ENCODE measurements at places on chromosomes 4 and X.

DNA sequence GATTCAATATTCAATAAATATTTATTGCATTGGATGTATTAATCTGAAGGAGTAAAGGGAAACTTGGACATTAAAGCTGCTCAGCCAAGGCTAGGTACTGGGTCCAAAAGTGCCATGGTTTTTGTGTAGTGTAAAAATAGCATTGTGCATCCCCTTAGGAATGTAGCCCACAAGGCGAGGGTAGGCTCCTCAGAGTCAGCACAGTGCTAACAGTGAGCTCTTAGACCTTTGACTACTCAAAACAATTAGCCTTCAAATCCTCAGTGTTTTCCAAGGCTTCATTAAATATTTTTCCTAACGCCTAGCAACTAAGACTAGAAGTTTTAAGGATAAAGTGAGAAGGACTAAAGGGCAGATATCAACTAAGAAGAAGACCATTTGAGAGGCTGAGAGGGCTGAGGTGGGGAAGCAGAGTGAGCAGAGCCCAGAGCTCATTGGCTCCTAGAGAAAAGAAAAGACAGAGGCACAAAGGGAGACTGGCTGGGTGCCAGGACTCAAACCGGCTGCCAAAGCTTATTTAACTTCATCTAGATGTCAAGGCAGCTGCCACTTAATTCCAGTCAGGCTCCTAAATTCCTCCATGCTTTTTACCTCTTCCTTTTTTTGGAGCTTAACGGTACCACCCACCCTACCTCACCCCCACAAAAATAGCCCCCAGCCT lies 17.0 kb downstream of the PRKG2 start:
- DNase-seq = no peak

DNA sequence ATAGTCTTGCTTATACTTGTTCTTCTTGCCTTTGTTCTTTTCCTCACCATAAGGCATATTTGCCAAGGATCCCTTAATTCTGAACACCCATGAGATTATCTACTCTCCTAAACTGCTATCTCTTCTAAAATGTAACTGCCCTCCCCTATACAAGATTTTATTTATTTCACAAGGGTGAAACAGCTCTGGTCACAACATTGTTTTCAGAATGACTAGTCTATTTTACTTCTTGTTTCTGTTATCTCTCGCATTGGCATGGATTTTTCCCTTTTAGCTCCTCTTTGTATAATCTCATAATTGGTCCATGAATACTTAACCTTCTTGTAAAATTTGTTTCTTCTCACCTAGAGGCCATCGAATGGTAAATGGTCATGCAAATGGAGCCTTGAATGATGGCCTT lies 17.2 kb upstream of the COL25A1 start:
- DNase-seq = no peak

DNA sequence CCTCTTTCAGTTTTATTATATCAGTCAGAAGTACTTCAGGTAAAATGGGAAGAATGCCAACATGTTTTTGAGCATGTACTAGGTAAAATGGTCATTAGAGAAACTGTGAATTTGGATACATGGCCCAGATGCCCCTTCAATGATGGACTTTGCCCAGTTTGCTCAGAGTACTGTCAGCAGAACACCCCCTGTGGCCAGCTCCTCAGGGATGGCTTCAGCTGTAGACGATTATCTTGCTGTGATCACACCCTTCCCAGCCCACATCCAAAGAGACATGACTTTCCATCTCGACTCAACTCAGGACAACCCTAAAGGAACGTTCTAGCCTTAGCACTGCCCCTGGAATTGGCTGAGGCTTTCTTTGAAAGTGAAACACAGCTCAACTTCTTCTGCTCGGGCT lies 439.1 kb downstream of the PACRGL start:
- no peak for DNase-seq

- DNase-seq = no peak
These were observed 158.6 kb downstream of the TET2 start for GRCh38 chr4:105305019-105305836.

GRCh38 chr4:120314969-120315368 lies 248.3 kb upstream of the MAD2L1 start:
- no peak for DNase-seq

GRCh38 chr4:55458164-55458563 lies 62.4 kb downstream of the TMEM165 start:
- no peak for DNase-seq

GRCh38 chrX:121456315-121456714 lies 408.9 kb downstream of the GLUD2 start:
- DNase-seq = no peak

- no peak for DNase-seq
These were observed 111.5 kb upstream of the UGT8 start for GRCh38 chr4:114487101-114487500.

- DNase-seq = no peak
These were observed 239.1 kb downstream of the ZNF674 start for GRCh38 chrX:46306103-46306502.

- no peak for DNase-seq
These were observed 67.9 kb downstream of the SLAIN2 start for GRCh38 chr4:48409203-48409602.

DNA sequence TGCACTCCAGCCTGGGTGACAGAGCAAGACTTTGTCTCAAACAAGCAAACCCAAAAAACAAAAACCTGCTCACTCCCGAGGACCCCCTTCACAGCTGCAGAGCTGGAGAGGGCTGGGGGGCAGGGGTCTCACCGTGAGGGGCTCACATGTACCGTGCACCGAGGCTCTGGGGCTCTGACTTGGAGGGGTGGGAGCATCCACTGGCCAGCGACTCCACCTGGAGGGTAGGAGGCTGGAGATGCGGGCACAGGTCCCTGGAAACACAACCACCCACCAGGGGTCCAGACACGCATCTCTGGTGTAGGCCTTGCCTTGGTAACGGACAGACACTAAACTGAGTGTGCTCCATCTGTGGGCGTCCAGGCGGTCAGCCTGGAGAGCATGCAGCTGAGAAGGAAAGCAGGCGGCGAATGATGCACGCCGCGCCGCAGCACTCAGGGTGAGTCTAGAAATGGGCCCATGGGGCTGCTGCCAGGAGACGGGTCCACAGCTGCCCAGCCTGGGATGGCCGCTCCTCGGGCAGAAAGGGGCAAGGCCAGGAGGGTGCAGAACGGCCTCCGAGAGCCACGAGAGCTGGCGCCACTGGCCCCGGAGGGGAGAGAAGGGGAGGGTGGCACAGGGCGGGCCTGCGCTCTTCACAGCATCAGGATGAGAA lies 26.1 kb downstream of the PPP2R3B start:
- no peak for DNase-seq

GRCh38 chr4:141425124-141425523 lies 204.4 kb downstream of the ZNF330 start:
- no peak for DNase-seq

DNA sequence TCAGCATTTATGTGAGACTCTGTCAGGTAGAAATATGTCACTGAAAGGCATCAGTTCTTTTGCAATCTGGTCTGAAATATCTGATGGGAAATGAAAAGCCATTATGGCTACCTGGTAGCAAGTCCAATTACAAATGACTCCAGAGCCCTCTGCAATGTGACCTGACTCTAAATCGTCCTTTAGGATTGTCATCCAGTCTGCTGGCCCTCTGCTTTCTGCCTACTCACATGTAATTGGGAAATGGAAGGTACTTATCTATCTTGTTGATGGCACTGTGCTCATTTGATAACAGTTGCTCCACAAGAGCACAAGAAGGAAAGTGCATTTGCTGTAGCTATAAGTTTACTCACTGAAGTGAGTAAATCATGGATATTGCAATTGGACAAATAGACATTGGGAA lies 799.8 kb downstream of the RAPGEF2 start:
- DNase-seq = no peak

- no peak for DNase-seq
These were observed 5.8 kb downstream of the TIGD2 start for GRCh38 chr4:89117115-89117514.

GRCh38 chrX:3627594-3627993 lies 85.9 kb downstream of the PRKX start:
- DNase-seq = no peak

GRCh38 chrX:69127466-69127865 lies 37.8 kb downstream of the PJA1 start:
- no peak for DNase-seq

DNA sequence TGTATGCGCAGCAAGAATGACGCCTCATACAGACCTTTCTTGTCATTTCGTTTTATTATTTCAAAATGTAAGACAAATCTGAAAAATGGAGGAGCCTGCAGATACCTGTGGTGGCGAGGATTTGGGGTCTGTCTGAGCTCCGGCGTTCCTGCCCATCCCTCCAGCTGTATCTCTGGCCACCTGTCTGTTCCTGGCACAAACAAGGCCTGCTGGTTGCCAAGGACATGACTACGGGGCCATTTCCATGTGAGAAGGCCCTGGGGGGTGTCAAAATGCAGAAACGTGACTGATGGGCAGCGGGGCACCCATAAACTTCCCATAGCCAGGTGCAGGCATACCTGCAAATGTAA lies 591 bp upstream of the TSPAN7 start:
- DNase-seq = no peak

- DNase-seq = no peak
These were observed 390.1 kb downstream of the PDGFC start for GRCh38 chr4:156581282-156582063.

DNA sequence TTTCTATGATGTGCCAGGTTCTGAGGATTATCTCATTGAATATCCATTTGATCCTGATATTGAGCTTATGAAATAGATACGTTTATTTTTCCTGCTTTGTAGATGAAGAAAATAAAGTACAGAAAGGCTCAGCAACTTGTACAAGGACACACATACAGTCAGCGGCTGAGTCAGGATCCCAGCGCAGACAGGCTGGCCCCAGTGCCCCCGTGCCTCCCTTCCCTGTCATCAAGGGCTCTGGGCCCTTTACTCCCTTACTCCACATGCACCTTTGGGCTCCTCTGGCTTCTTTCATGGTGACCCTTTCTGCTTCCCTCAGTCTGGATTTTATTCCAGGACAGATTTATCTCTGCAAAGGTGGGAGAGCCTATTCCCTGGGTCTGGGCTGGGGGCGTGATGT lies 12.8 kb downstream of the RASL11B start:
- no peak for DNase-seq

GRCh38 chrX:71532078-71532752 lies 689 bp upstream of the OGT start:
- peak; percentile 71 for DNase-seq

GRCh38 chrX:111095974-111096895 lies at the start of gene PAK3:
TSS of gene PAK3 (plus strand) at chrX:111096191. CDS start at chrX:111123104, 26,913 bp downstream.
- DNase-seq = peak; percentile 20

DNA sequence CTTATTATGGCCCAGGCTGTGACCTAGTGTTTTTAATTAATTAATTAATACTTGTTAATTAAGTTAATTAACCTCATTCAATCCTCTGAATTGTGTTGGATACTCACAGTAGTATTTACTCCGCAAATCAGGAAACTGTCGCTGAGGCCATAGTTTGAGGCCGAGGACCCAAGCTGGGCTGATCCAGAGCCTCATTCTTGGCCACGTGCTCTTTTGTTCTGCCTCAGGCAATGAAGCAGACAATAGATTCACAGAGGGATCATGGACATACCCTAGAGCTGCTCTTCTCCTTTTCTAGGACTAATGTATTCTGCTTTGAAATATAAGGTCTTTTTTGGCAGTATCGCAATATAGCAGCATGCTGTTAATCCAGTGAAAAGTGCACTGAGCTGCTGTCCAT lies 24.0 kb upstream of the SNCA start:
- no peak for DNase-seq

GRCh38 chr4:3468154-3468553 lies 5.0 kb downstream of the DOK7 start:
- no peak for DNase-seq

- DNase-seq = peak; percentile 81
These were observed 502 bp downstream of the HNRNPDL start for GRCh38 chr4:82429728-82430192.

DNA sequence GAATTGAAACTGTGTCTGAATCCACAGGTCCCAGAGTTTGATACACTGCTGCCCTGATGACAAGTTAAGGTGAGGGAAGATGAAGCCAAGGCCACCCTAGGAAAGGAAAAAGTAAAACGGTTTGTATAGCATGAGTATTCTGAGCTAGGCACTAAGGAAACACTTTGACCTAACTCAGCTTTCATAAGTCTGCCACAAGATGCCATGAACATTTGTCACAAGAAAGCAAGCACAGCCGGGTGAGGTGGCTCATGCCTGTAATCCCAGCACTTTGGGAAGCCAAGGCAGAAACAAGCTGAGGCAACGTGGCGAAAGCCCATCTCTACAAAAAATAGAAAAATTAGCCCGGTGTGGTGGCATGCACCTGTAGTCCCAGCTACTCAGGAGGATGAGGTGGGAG lies 34.2 kb downstream of the ELOVL6 start:
- no peak for DNase-seq

GRCh38 chrX:38154340-38154739 lies 66.3 kb downstream of the SRPX start:
- DNase-seq = no peak

DNA sequence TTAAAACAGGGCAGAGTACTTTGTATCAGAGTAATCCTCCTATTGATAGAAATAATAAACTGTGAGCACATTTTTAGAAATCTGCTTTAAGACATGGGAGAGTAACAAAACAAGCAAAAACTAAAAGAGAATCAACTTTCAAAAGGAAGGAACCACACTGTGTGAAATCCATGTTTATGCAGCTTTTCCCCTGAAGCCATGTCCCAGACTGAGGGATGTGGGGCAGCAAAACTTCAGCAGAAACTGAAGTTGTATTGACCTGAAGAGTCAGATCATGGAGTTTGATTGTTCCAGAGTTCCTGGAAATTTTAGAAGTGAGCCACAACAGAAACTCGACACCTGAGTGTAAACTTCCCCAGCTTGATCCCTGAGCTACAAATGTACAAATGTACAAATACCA lies 53.2 kb downstream of the COMMD8 start:
- DNase-seq = no peak

GRCh38 chr4:115110191-115111181 lies 2.9 kb downstream of the NDST4 start:
- no peak for DNase-seq

GRCh38 chr4:153747406-153747955 lies 12.3 kb downstream of the RNF175 start:
- no peak for DNase-seq

- DNase-seq = peak; percentile 75
These were observed at the start of gene CDK16 for GRCh38 chrX:47218280-47218919. TSS of gene CDK16 (plus strand) at chrX:47218681. CDS start at chrX:47223558, 4,877 bp downstream.

GRCh38 chr4:5797866-5798265 lies 86.9 kb downstream of the EVC start:
- no peak for DNase-seq

GRCh38 chrX:7247346-7247745 lies 99.4 kb upstream of the PUDP start:
- DNase-seq = no peak

- no peak for DNase-seq
These were observed 183.0 kb upstream of the NOCT start for GRCh38 chr4:138832563-138832962.

- DNase-seq = no peak
These were observed 40.3 kb downstream of the DMD start for GRCh38 chrX:33171041-33171440.

DNA sequence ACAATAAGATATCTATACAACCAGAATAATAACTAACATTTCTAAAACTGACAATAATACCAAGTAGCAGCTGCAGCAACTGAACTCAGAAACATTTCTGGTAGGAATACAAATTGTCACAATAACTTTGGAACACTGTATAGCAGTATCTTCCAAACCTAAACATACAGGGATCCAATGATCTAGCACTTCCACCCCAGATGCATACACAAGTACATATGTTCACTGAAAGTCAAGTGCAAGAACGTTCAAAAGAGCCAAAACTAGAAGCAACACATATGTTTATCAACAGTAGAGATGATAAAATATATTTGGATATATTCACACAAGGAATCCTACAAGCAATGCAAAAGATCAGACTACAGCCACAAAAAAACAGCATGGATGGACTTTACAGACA lies 46.2 kb downstream of the MAPK10 start:
- DNase-seq = no peak

GRCh38 chr4:95018785-95019184 lies 261.0 kb downstream of the BMPR1B start:
- no peak for DNase-seq
